ENCODE measurements at places on chromosomes 3 and 15.

DNA sequence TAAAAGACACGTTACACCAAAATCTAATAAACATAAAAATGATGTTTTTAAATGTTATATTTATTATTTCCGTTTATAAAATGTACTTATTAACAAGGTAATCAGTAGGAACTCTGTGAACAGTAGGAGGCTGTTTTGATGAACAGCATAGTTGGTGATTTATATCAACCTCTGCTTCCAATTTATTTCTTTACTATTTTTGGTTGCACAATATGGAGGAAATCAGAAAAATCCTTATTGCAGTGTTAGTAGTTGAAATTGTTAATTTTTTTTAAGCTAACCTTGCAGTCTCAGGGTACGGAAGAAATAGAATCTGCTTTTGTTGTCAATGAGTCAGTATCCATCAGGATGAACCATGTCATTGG is 5.0 kb upstream of the SNX22 start:
- no peak for DNase-seq

DNA sequence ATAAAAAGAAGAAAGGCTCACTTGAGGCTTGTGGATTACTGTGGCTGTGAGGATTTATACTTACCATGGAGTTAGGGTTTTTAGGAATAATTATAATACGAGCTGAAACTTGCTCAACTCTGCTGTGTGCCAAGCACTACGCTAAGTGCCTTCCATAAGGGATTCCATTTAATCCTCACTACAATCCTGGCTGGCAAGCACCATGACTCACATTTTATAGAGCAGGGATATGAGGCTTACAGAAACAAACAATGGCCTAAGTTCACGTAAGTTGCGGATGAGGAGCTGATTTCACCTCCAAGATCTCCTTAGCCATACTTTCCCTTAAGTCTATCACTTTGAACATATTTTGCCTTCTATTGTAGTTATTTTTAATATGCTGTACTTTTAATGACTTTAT is 43.9 kb upstream of the ARL8B start:
- DNase-seq, result no peak

DNA sequence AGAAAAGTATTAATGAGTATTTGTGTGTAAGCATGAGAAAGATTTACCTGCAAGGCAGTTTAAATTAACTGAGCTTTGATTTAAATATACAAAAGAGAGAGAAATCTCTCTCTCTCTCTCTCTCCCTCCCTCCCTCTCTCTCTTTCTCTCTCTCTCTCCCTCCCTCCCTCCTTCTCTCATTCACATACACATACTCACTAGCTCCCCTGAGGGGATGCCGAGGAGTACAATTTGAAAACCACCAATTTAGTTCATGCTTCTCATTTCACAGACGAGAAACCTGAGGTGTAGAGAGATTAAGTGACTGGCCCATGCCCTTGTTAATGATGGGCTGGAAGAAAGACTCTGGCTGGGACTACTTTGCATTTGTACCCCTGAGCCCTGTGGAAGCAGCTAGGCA is 59.4 kb downstream of the MECOM start:
- no peak for DNase-seq

DNA sequence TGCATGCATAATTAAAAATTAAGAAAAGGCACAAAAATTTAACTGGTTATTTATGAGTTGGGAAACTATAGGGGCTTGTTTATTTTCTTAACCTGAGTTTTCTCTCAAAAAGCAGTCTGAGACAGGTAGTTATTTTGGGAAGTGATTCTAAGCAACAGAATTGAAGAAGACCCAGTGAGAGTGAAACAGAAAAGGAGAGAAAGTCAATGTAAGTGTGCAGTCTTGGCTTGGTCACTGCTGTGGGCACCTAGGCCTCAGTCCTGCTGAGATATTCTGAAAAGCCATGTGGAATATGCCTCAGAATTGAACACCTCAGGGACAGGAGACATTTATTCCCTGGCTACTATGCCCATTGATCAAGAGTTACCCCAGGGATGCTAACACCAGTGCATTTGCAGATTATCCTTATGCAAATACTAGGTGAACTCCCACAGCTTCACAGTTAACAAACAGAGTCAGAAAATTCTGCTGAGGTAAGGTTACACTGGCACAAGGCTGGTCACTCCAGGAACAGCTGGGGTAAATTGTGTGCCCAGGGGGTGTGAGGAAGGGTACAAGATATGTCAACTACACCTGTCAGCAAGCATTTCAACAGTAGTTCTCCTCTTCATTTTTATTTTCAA is 222.7 kb downstream of the EFHB start:
- DNase-seq, result no peak

DNA sequence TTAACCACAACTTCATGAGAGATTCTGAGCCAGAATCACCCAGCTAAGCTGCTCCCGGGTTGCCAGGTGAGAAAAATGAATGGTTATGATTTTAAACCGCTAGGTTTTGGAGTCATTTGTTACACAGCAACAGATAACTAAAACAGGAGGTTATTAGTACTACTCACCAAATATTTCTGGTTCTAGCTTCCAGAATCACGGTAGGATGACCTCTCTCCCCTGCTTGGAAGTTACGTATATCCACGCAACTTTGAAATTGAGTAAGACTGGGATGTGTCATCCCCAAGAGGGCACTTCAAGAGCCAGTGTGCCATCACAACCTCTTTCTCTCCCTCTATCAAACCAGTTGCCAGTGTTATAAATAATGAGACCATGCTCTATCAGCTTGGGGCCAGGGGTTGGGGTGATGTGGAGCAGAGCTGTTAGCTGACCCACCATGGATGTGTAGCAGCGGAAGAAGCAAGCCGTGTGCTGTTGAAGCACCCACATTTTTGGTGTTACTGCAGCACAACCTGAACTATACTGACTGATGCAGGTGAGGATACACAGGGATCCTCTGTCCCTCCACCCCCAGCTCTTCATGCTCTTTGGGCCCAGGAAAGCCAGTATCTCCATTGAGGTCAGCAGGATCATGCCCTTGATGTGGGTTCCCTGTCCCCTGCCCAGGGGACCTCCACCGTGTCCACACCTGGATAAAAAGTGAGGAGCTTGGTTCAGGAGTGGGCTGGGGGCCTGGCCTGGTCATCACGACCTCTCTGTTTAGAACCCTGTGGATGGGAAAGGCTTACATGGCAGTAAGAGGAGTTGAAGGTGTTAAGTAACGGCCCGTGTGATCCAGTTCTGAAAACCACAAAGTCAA is 19.4 kb upstream of the ALDH1A3 start:
- DNase-seq, result no peak

DNA sequence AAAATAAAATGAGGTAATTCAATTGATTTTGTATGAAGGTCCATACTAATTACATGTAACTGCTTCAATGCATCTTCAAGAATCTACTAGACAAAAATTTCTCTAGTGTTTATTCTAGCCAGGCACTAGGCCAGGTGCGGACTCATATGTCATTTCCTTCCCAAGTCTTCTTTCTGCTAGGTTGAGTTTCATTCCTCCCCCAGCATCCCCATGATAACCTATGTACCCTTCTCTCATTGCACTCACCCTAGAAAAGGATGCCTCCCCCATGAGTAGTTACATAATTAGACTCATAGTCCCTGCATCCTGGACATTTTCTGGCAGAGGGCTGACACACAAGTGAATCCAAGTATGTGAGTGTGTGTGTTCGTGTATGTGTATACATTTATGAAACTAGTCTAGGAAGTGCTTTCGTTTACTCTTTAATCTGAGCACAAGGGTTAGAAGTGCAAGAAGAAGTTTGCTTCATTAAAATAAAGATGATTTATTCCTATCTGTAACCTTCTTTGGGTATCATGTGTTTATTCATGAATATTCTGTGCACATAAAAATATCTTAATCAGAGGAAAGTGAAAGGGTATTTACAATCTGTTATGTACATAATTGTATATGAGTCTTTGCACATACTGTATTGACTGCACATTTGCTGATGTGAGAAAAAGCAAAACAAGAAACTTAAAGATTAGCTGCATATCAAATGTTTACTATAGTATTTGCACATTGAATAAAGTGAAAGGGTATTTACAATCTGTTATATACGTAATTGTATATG is 585.6 kb upstream of the ZNF717 start:
- DNase-seq, result no peak

GRCh38 chr15:89367485-89368451 is 33.1 kb upstream of the POLG start:
- DNase-seq, result no peak
